Activated CD4-positive, alpha-beta memory T cell treated with anti-CD3 and anti-CD28 coated beads for 36 hours (primary cell): ENCODE measurements at places on chromosomes 12 and 14. TPM values are rescaled to one million over a fixed set of nuclear protein-coding genes. Genes with fewer than 3 reads are reported as not detected.
A peak's percentile ranks its signal among the peaks of the same experiment; 100 is the strongest.

DNA sequence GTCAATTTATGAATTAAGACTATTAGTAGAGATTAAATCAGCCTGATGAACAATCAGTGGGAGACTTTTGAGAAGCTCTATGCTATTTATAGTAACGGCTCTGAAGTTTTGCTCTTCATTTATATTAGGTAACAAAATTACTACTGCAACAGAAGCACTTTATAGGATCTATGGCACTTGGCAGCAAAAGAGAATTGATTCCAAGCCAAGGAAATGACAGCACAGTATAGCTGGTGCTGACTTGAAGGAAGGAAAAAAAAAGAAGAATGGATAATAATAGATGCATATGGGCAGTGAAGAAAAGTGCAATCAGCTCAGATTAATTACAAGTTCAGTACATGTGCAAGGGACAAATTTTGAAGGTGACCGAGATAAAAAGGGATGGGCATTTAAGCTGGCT, 228.2 kb upstream of the PPFIA2 start:
- H3K27ac ChIP-seq = no peak overlapping the region
- H3K4me3 ChIP-seq = no peak overlapping the region
- H3K4me1 ChIP-seq = no peaks in the 10 kb centered on the region
- DNase-seq = no peak
- no peaks in the 10 kb centered on the region for H3K27me3 ChIP-seq

- H3K27me3 ChIP-seq = peaks cover 4% of the 10 kb centered on the region
- H3K36me3 ChIP-seq = no peaks in the 10 kb centered on the region
- peak; percentile 41 for DNase-seq
- peaks cover 9% of the 10 kb centered on the region for H3K4me1 ChIP-seq
Measured at GRCh38 chr14:99389174-99389826, 91.4 kb downstream of the SETD3 start.

DNA sequence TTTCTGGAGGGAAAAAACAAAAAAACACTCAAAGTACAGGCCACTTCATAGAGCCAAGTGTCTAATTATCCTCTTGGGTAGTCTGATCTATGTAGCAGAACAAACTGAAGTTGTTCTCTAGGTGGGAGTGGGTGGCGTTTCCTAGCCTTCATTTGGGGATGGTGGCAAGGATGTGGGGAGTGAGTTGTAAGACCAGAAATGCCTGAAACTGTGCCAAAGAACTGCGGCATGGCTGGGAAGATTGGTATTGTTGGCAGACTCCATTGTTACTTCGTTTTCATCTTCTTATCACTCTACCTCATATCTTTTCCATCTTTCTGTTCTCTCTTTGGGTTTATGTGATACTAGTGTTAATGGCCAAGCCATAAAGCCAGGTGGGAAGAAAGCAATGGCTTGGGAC, 177.3 kb upstream of the DDHD1 start:
- no peak overlapping the region for H3K4me3 ChIP-seq
- H3K27me3 ChIP-seq = no peaks in the 10 kb centered on the region
- no peaks in the 10 kb centered on the region for H3K36me3 ChIP-seq
- no peak overlapping the region for H3K27ac ChIP-seq
- H3K4me1 ChIP-seq = peaks cover 4% of the 10 kb centered on the region

DNA sequence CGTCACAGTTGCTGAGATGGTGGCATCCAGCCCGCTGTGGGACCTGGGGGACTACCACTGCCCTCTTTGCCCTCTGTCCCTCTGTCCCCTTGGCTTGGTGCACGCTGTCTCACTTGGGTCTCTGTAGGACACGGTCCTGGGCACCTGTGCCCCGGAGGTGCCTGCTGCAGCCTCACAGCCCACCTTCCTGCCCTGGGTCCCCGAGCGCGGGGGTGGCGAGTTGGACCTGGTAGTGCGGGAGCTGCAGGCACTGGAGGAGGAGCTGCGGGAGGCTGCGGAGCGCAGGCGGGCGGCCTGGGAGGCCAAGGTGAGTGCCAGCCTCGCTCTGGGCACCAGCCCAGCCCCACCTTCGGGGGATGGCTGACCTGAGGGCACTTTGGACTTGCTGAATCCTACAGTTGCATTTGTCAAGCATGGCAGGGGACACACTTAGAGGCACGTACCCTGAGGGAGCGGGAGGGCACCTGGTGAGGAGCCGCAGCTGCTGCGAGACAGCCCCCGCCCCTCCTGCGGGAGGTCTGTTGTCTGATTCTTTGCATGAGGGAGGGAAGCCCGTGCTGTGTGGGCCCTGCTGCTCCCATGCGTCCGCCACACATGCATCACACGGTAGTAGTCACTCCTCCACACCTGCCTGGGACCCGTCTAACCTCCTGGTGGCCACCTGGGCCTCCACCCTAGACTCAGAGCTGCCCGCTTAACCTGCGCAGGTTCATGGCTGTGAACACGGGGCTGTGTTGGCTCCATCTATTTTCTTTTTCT, 6.8 kb downstream of the TEDC1 start:
- H3K36me3 ChIP-seq = no peaks in the 10 kb centered on the region
- no peak overlapping the region for H3K27ac ChIP-seq

- H3K36me3 ChIP-seq = peaks cover 23% of the 10 kb centered on the region
- no peak overlapping the region for H3K27ac ChIP-seq
- peaks cover 62% of the 10 kb centered on the region for H3K4me1 ChIP-seq
- no peak for DNase-seq
- no peaks in the 10 kb centered on the region for H3K27me3 ChIP-seq
Measured at GRCh38 chr12:94267537-94267872, 119.1 kb downstream of the PLXNC1 start.

DNA sequence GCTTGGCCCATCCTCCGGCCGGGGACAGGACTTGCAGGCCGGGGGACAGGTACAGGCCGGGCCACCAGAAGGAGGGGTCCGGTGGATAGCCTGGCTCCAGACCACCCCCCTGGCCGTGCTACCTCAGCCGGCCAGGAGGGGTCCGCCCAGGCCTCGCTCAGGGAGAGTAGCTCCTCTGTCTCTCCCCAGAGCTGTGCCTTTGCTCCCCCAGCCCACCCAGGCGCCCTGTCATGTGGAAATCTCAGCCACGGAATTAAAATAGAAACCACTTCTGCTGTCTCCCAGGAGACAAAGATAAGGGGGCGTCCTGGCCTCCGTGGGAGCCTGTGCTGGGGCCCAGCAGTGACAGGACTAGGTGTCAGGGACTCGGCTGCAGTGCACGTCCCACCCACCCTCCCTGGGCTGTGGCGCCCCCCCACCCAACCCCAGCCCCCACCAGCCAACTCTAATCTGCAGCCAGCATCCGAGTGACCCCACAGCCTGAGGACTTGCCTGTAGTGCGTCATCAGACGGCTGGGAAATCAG, 3.3 kb upstream of the CRIP2 start:
- H3K36me3 ChIP-seq = no peaks in the 10 kb centered on the region
- no peak overlapping the region for H3K4me3 ChIP-seq
- H3K27ac ChIP-seq = no peak overlapping the region
- H3K4me1 ChIP-seq = peaks cover 3% of the 10 kb centered on the region
- DNase-seq = no peak

DNA sequence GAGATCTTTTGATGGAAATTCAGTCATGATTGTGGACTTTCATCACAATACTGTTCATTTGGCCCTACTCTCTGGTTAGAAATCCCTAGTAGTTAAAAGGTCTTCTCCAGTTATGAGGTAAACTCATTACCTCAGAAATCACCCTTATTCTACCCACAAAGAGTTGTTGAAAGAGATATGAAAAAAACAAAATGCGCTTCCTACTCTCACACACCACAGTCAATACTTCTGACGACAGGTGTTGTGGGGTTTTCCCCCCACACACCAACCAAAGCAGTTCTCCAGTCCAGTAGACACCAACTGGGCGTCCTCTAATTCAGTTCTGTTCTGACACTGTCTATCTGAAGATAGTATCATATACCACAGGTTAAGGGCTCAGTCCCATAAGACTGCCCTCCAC, 54.9 kb downstream of the TRMT5 start:
- peaks cover 2% of the 10 kb centered on the region for H3K36me3 ChIP-seq
- no peak overlapping the region for H3K4me3 ChIP-seq
- H3K4me1 ChIP-seq = no peaks in the 10 kb centered on the region
- H3K27me3 ChIP-seq = no peaks in the 10 kb centered on the region

GRCh38 chr12:106871477-106871876, 84.2 kb upstream of the TMEM263 start:
- H3K4me3 ChIP-seq = no peak overlapping the region
- H3K27me3 ChIP-seq = no peaks in the 10 kb centered on the region

HOXC11 gene
- total RNA-seq = not detected

PCED1B gene
- 133 TPM for total RNA-seq
